ENCODE measurements at places on chromosomes 16 and 17.
A peak's percentile ranks its signal among the peaks of the same experiment; 100 is the strongest.

GRCh38 chr17:73343168-73343634 is 31.4 kb upstream of the CDC42EP4 start:
- DNase-seq: peak; percentile 67

DNA sequence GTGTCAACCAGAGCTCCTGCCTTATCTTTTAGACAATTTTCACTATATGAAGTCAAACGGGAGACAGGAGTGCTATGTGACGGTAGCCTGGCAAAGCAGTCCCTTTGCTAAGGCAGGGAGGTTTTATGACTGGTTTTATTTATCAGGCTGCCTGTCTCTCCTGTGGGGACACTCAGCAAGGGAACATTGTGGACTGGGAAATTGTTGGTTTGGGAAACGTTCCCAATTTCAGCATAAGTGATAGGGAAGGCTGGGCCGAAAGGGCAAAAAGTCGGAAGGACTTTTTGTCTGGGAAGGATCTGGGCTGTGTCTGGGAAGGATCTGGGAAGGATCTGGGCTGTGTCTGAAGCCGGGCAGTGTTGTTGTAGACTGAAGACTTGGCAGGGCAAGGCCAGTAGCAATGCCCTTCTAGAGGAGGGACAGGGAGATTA is 211.2 kb downstream of the PARN start:
- DNase-seq: no peak

- no peak for DNase-seq
Measured at GRCh38 chr16:17228048-17228707, 242.6 kb downstream of the XYLT1 start.

DNA sequence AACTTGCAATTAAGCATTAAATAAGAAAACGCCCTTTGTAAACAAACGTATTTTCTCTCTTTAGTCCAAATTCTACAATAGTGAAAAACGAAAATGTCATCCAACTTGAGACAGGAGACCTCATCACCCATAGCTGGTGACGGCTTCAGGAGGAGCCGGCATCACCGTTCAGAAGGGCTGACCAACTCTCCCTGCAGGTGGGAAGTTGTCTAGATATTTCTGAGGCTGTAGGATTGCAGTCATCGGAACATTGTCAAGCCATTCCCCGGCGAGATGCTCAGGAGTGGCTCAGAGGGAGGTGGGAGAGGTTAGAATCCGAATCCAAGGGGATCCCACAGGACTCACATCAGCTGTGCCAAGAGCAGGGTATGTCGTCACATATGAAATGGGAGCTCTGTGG is 76.7 kb downstream of the RBFOX3 start:
- DNase-seq: no peak

GRCh38 chr16:57732714-57733113 is 2.9 kb upstream of the KATNB1 start:
- no peak for DNase-seq

DNA sequence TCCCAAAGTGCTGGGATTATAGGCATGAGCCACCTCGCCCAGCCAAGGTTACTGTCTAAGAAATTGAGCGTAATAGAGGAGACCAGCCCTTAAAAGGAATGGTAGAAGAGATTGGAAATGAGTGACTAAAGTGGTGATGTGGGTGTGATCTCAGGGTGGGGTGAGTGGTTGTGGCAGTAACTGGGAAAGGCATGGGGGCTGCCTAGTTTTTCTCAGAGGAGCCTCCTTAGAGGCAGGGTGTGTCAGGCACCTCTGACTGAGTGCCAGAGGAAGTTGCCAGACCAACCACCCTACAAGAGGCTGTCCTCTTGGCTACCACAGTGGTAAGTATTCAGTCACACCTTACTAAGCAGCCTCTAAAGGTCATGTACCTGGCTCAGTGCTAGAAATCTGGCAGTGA is 8.9 kb downstream of the DUS2 start:
- no peak for DNase-seq

DNA sequence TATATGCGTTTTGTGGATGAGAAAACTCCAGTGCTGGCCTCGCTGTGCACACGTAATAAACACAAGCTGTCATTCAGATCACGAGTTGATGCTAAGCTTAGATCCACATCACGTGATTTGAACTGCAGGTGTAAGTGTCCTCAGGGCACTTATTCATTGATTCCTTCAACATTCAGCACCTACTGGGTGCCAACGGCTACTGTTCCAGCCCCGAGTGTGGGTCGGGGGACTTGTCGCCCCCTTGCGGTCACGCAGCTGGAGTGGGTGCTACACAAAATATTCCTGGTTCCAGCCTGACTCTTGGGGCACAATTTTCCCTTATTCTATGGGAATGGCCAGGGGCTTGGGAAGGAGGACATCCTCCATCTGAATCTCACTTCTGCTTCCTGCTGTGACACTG is 29.9 kb upstream of the GINS2 start:
- no peak for DNase-seq

DNA sequence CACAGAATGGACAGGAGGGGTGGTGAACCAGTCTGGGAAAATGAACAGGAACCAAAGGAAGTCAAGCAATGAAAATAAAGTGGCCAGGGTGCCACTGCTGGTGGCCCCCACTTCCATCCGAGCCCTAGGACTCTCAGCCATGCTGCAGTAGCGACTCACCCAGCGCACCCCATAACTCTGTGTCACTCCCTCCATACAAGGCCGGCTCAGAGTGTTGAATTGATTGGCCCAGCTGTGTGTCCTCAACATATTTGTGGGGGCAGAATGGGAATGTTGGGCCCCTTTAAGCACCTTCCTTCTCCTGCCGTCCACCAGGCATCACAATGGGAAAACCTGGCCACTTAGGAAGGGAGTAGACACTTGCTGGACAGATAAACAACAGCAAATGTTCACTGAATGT is 169.0 kb upstream of the SDK2 start:
- DNase-seq: no peak

DNA sequence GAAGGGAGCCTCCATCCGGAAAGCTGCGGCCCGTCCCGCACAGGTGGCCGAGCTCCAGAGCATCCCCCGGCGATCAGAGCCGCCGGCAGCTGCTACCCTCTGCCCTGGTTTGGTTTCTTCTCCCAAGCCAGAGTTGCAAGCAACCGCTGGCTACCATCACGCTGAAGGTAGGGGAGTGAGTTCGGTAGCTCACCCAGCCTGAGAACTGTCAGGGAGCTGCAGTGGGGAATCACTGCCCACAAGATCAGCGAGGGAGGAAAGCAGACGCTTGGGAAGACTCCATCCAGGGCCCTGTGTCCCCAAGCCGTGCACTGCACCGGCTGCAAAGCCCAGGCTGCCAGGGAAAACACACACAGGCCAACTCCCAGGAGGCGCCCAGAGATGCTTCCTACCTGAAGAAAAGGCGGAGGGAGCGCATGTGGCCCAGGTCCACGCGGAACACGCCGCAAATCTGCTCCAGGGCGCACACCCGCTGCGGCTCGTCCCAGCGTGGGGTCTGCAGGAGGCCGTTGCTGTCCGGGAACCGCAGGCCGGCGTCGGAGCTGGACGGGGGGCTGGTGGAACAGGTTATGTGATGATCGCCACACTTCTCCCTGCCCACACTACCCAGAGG is 83.3 kb downstream of the TBC1D16 start:
- no peak for DNase-seq

- DNase-seq: no peak
Measured at GRCh38 chr17:67055811-67056745, 11.7 kb downstream of the CACNG1 start.

- no peak for DNase-seq
Measured at GRCh38 chr17:74020522-74020921, 183.0 kb upstream of the RPL38 start.

DNA sequence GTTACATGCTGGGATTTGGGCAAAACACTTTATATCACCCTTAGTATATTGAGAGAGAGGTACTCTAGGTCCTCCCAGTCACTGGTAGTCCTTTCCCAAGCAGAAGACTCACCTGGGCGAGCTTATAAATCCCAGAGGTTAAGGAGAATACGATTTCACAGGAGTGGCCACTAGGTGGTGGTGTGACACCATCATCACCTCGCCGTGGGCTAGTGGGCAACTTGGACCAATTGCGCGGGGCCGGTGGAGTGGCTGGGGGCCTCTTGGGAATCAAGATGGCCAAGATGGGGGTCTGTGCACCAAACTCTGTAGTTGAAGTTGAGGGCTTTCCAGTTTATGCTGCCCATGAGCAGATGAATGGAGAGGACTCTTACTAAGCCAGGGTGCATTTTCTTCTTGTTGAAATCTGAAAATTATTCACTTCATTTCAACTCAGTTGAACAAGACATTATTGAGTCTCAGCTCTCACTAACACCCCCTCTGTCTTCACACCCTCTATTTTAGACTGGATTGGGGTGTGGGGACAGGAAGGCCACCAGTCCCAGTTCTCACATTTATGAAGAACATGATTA is 38.2 kb upstream of the PIRT start:
- DNase-seq: no peak

DNA sequence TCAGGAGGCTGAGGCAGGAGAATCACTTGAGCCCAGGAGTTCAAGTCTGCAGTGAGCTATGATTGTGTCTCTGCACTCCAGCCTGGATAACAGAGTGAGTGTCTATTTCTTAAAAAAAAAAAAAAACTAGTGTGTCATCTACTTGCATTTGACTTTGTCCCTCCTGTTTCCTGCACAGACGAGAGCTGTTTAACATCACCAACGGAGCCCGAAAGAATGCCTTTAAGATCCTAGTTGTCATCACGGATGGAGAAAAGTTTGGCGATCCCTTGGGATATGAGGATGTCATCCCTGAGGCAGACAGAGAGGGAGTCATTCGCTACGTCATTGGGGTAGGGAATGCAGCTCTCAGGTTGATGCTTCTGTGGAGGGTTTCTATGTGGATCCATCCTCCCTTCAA is 13.4 kb downstream of the ITGAM start:
- DNase-seq: no peak

DNA sequence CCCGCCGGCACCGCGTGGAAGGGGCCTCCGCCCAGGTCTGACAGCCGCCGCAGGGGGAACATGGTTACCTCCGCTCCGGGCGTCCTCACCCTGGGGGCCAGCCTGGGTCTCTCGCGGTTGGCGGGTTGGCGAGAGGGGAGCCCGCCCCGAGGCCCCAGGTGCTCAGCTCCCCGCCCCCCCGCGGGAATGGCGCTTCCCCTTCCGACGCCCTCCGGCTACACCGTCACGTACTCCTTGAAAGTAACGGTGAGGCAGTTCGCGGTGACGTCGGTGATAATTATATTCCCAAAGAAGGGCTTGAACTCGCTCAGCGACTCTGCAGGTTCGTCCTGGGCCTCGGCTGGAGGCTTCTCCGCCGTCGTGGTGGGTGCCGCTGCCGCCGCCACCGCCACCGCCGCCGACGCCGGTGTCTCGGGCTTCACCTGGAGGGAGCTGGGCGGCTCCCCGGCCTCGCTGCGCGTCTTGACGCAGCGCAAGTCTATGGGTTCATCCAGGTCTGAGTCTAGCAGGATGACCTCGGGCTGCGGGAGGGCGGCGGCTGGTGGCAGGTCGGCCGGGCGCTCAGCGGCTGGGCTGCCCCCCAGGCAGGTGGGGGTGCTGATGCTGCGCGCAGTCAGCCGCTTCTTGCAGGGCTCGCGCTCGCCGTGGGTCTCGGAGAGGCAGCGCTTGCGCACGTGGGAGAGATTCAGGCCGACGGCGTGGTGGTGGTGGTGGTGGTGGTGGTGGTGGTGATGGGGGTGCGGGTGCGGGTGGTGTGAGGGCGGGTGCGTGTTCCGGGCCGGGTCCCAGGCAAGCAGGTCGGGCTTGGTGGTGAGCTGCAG is 5.3 kb downstream of the CBX4 start:
- no peak for DNase-seq

GRCh38 chr16:89697161-89697615 is 4.3 kb downstream of the SPATA2L start:
- DNase-seq: no peak

DNA sequence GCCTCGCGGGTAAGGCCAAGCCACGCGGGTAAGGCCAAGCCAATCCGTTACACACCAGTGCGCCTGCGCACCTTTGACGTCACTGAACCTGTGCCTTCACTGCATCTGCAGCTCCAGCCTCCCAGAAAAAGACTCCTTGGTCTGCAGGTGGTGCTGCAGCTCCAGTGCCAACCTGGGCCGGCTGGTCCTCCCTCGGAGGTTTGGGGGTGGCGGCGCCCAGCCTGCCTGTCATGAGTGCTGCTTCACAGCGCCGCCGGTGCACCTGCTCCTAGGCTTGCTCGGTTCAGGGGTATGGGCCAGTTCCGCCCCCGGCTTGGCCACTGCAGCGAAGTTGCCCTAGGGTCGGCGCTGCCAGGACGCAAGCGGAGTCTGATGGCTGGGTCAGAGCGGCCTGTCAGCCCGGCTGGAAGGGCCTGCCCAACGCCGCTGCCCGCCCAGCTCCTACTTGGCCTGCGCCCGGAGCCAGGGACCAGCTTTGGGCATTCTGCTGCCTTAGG is 146.6 kb downstream of the USP22 start:
- DNase-seq: no peak
